ENCODE measurements at places on chromosomes 2 and 18. TPM values are rescaled to one million over a fixed set of nuclear protein-coding genes. Genes with fewer than 3 reads are reported as not detected.

The KLHL29 gene
- total RNA-seq, result 13.0 TPM

The ELOA2 gene
- not detected for total RNA-seq

The NT5C1B gene
- not detected for total RNA-seq

The MIB1 gene
- 33.1 TPM for total RNA-seq

The UGT1A7 gene
- total RNA-seq, result 19.5 TPM

The ANO7 gene
- total RNA-seq, result 106 TPM

The C2orf74 gene
- 2.2 TPM for total RNA-seq

The LRRTM1 gene
- 0.12 TPM for total RNA-seq

Data from mucosa of descending colon (tissue), 3 donors.